ENCODE measurements at places on chromosomes 5 and 9.

DNA sequence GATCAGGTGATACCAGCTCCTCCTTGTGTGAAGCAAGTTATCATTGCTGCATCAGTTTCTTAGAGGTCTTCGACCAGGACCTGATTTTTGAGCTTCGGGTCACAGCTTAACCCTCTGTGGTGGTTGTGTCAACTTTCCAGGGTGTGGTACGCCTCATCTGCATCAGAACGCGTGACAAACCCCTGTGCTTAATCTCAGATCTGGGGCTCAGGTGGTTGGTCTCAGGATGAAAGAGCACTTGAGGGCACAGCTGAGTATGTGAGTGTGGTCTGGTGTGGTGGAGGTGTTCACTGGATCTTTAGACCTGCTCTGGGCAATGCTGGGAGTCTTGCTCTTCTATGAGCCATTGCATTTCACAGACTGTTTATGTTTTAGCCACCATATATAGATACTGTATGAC lies 64.1 kb downstream of the OSTF1 start:
- DNase-seq = no peak

GRCh38 chr5:92749943-92750342 lies 831.1 kb downstream of the NR2F1-AS1 start:
- no peak for DNase-seq

GRCh38 chr9:89887286-89887685 lies 282.5 kb downstream of the GADD45G start:
- DNase-seq = no peak

GRCh38 chr9:96619124-96619465 lies 548 bp downstream of the CDC14B start:
- DNase-seq = no peak

GRCh38 chr9:132769906-132770769 lies 99.9 kb downstream of the GTF3C4 start:
- peak; percentile 70 for DNase-seq

GRCh38 chr9:104971511-104971910 lies 43.6 kb upstream of the ABCA1 start:
- DNase-seq = no peak

- no peak for DNase-seq
Measured at GRCh38 chr5:14509556-14509955, 72.0 kb upstream of the OTULINL start.

GRCh38 chr5:1490376-1490775 lies 33.4 kb downstream of the LPCAT1 start:
- DNase-seq = peak; percentile 49

GRCh38 chr5:57494104-57495098 lies 11.8 kb upstream of the ACTBL2 start:
- DNase-seq = no peak

DNA sequence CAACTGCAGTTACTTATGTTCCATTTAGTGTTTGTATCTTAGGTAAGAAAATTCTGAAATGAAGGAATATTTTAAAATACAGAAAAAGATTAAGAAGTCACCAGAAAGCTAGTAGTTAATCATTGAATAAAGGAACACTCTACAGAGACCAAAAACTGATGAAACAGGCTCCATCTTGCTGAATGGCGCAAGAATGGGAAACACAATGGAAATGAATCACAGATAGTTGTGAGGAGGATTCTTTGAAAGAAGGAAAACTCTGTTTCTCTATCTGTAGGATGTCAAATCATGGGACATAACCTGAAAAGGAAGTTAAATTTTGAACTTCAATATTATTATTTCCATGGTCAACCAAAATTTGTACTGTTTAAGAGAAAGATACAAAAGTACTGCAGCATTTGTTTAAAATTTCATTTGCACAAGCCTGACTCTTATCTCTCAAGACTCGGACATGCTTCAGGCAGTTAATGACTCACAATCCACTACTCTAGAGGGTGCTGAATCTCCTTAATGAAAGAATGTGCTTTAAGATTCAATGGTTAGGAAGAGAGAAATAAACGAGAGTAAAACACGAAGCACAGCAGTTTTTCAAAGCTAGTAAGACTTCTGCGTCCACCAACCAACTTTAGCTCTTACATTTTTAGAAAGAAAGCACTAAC lies 1064.4 kb upstream of the DMAC1 start:
- DNase-seq = no peak

DNA sequence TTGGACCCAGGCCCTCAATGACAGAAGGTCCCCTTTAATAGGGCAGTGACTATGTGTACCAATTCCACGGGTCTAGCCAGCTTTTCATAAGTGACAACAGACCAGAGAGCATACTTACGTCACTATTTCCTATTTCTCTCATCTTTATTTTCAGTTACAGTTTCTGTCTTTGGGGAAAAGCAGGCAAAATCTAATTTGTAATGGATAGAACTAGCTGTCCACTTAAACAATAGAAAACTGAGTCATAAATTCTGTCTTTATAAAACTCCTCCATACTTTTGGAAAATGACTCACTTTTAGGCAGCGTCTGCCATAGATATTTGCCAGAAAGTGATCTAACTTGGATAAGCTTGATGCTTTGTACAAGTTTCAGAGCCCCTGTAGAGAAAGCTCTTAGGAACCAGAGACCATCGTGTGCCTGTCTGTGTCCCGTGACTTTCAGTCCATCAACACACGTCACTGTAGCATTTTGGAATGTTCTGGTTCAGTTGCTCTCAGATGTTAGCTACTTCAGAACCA lies 101.9 kb downstream of the F2RL2 start:
- DNase-seq = peak; percentile 95

GRCh38 chr9:27033815-27034403 lies 28.4 kb upstream of the LRRC19 start:
- DNase-seq = peak; percentile 65

GRCh38 chr9:121013911-121014310 lies 36.2 kb downstream of the C5 start:
- DNase-seq = no peak

- DNase-seq = no peak
Measured at GRCh38 chr5:109143031-109143430, 266.7 kb downstream of the PJA2 start.

DNA sequence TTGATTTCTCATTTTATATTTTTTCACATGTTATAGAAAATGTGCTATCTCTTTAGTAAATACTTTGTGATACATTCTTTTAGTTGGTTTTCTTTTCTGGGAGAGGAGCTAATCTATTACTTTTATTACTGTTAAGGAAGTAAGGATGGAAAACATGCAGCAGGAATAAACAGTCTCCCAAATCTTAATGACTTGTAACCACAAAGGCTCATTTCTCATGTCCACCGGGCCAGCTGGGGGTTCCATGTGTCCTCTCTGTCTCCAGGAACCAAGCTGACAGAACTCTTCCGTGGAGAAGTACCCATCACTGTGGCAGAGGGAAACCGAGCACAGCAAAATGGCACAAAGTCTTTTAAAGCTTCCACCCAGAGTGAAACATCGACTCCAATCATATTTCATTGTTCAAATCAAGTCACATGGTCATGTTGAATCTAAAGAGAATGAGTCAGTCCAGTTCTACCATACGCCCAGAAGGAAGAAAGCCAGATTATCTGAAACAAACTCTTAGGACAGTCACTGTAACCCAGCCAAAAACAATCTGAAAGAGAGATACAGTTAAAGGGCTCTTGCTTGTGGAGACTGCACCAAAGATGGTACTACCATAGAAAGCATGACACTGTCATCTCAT lies 97.1 kb upstream of the CDH6 start:
- no peak for DNase-seq

DNA sequence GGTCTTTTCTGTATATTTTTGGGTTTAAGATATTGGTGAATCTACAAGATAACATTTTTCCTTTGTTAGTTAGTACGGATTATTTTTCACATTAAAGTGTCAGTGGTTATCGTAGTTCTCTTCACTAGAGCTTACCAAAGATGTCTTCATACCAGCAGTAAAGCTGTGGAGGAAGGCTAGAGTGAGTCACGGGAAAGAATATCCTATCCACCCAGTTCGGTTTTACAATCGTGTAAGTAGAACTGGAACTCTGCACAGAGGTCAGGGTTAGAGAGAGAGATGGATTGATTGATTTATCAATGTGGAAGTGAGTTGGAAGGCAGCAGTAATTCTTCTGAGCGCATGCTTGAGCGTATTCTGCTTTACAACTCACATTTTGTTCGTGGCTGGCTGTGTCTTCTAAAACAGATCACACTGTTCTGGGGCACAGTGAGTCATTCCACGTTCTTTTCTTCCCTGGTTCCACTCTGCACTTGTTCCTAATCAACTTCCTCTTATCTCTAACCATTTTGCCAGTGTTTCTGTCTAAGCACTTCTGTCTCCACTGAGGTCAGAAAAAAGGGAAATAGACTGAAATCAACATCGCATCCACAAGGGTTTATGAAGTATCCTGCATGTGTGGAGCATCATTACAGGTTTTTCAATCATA lies 86.5 kb upstream of the ARRDC3 start:
- DNase-seq = peak; percentile 73

- peak; percentile 67 for DNase-seq
Measured at GRCh38 chr5:171904886-171905285, 101.6 kb downstream of the FBXW11 start.

DNA sequence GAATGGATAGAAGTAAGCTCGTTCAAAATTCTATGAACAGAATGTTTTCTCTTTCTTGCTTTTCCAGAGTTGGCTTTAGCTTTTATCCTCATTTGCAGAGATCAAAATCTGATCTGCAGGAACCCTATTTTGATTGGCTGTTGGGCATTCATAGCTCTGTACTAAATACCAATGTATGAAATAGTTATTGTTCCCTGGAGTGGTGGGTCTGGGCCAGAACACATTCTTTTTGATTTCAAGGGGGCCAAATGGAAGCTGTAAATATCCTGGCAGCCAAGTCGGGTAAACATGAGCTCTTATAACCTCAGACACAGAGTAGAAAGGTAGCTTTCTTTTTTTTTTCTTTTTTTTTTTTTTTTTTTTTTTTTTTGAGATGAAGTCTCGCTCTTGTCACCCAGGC lies 241.5 kb downstream of the PDZD2 start:
- no peak for DNase-seq

DNA sequence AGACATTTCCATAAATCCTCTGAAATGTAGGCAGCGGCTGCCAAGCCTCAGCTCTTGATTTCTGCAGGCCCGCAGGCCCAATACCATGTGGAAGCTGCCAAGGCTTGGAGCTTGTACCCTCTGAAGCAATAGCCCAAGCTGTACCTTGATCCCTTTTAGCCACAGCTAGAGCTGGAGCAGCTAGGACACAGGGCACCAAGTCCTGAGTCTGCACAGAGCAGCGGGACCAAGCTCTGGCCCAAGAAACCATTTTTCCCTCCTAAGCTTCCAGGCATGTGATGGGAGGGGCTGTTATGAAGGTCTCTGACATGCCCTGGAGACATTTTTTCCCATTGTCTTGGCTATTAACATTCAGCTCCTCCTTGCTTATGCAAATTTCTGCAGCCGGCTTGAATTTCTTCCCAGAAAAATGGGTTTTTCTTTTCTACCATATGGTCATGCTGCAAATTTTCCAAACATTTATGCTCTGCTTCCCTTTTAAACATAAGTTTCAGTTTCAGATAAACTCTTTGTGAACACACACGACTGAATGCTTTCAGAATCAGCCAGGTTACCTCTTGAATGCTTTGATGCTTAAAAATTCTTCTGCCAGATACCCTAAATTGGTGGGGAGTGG lies 14.4 kb upstream of the ZFR start:
- DNase-seq = peak; percentile 51

DNA sequence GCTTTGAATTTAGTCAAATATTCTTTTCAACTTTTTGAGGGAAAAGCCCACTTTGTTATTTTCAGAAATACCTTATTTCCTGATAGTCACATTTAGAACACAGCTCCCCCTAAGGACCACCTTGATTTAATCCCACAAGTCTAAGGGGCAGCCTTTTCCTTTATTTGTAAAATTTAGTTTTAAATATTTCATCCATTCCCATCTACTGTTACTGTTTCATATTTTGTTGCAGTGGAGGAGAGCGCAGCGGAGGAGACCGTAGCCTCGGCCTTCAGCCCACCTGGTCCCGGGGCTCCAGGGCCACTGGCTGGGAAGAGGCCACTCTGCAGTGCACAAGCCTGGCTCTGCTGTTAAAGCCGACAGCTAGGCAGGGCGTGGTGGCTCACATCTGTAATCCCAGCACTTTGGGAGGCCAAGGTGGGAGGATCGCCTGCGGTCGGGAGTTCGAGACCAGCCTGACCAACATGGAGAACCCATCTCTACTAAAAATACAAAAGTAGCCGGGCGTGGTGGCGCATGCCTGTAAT lies 19.6 kb downstream of the LPCAT1 start:
- no peak for DNase-seq

DNA sequence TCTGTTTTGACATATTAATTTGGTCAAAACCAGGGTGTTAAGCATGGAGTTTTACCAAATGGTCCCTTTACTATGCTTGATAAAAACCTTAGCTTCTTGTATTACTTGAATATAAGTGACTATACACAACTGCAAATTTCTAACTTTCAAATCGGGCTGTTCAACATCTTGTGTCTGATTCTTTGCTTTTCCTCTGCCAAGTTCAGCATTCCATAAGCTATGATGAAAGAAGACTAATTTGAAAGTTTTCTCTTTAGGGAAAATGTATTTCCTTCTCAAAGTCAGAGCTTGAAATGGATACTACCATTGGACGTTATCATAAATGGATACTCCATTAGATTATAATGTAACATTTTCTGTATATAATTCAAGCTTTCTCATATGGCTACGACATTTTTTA lies 792.9 kb downstream of the EFNA5 start:
- no peak for DNase-seq

- DNase-seq = peak; percentile 99
Measured at GRCh38 chr9:99820685-99821395, 845 bp upstream of the NR4A3 start.

GRCh38 chr9:115170358-115171073 lies 52.6 kb upstream of the TNC start:
- no peak for DNase-seq

DNA sequence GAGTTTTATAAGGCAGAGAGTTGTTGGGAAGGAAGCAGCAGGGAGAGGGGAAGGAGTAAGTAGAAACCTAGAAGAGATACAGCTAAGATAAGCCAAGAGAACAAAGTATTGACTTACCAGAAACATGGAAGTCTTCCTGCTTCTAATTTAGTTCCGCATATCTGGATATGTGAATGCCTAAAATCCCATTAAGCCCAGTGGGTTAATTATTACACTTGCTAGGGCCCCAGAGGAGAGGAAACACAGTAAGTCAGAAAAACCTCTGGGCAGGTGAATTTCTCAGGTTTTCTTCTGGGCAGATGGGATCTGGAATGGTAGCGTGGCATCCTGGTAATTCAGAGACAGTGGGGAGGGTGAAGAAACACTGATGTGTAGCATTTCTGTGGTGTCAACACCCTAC lies 104.7 kb upstream of the GABRP start:
- DNase-seq = no peak

GRCh38 chr9:133290751-133291302 lies 15.8 kb upstream of the ABO start:
- no peak for DNase-seq

DNA sequence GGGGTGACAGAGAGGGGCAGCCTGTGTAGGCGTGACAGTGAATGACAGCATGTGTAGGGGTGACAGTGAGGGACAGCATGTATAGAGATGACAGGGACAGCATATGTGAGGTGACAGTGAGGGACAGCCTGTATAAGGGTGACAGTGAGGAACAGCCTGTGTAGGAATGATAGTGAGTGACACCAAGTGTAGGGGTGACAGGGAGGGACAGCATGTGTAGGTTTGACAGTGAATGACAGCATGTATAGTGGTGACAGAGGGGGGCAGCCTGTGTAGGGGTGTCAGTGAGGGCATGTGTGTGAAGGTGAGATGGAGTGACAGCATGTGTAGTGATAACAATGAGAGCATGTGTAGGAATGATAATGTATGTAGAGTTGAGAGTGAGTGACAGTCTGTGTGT lies 8.7 kb upstream of the GAPT start:
- no peak for DNase-seq

Data from inflammatory macrophage treated with lipopolysaccharide for 4 hours (primary cell).